ENCODE measurements at places on chromosomes 3 and 15. TPM values are rescaled to one million over a fixed set of nuclear protein-coding genes. Genes with fewer than 3 reads are reported as not detected.
A peak's percentile ranks its signal among the peaks of the same experiment; 100 is the strongest.

DNA sequence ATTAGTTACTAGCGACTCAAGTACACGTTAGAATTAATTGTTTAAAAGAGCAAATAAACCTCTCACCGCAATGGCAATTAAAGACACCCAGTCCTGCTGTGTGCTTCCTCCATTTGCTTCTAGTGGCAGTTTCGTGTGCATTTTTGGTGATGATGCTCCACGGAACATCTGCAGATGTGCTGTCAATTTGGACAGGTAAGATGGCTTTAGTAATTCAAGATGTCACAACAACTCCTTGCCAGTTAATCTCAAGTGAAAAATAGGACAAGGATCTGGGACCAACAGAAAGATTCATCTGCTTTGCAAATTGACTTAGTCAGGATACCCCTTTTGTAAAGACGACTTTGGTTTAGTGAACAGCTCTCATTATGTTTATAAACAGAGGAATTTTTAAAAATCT is 320.9 kb downstream of the GABRB3 start:
- no peak for DNase-seq

DNA sequence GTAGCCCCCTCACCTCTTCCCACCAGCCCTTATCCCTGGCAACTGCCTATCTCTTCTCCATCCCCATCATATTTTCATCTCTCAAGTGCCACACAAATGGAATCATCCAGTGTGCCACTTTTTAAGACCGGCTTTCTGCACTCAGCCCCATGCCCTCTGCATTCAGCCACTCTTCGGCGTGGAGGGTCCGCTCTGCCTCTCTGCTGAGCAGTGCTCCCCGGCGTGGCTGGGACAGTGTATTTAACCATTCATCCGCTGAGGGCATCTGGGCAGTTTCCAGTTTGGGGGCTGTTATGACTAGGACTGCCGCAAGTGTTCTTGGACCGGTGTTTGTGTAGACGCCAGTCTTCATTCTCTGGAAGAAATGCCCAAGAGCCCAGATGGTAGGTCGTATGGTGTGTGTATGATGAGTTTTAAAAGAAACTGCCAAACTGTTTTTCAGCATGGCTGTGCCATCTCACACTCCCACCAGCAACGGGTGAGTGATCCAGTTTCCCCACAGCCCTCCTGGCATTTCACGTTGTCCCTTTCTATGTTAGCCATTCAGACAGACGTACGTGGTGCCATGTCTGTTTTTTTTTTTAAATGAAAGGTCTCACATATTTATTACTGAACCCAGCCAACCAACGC is 20.9 kb downstream of the IQSEC1 start:
- DNase-seq: no peak

DNA sequence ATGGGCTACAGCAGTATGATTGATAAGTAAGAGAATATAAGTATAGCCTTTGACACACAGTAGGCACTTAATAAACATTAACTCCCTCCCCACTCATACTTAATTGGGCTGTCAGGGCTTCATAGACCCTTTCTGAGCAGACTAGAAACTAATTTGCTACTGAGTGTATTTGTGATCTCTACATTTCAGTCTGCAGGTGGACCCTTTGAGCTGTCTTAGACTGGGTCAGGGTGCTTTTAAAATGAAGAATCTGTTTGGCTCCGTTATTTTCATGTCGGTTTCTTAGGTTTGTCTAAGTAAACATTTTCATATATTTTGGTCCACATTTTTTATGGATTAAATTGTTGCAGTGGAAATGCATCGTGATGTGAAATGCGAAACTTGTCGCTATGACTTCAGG is 50.3 kb upstream of the SELENOK start:
- no peak for DNase-seq

DNA sequence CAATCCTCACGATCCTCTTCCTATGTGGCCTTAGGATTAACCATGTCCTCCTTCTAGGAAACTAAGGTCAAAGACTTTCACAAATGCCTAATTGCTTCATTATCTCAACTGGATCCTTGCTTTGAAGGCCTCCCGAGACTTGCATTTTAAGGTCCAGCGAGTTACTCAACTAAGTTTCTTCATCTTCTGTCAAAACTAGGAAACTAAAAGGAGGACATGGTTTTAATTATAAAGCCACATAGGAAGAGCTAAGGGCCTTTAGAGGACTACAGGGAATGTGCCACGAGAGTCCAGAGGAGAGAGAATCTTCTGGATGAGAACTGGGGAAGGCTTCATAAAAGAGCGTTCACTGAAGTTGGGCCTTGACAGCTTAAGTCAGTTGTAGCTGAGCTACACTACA is 87.8 kb upstream of the LPP start:
- no peak for DNase-seq

- DNase-seq: no peak
These were observed 19.9 kb downstream of the FYCO1 start for GRCh38 chr3:45975686-45976085.

DNA sequence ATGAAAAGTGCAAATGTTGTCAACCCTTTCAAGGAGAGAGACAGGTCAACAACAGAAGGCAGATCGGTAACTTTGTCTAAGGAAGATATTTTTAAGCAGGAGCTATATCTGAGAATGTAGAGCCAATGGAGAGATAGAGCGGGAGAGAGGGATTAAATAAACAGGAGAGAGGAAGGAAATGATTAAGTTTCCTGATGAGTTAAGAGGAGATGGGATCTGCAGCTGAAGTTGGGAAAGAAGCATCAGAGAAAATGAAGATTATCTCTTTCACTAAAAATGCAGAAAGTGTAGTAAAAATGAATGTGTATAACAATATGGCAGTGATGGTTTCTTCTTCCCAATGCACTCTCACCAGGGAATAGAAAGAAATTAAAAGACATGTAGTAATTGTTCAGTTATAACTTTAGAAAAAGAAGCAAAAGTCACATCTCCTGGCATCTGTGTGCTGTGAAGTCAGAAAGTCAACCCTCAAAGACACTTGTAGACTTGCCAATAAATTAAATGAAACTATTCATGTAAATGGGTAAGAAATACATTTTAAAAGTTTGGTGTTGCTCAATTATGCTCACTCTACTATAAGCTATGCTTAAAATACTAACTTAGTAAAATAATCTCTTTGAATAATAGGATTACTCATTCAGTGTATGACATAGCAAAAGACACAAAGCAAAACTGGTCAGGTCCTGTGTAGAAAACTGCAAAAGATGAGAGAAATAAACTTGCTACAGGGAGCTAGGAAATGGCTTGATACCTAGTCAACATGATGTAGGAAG is 264.6 kb downstream of the ZIC4 start:
- DNase-seq: no peak

- DNase-seq: peak; percentile 45
These were observed 30.7 kb upstream of the WDR49 start for GRCh38 chr3:167684388-167684993.

DNA sequence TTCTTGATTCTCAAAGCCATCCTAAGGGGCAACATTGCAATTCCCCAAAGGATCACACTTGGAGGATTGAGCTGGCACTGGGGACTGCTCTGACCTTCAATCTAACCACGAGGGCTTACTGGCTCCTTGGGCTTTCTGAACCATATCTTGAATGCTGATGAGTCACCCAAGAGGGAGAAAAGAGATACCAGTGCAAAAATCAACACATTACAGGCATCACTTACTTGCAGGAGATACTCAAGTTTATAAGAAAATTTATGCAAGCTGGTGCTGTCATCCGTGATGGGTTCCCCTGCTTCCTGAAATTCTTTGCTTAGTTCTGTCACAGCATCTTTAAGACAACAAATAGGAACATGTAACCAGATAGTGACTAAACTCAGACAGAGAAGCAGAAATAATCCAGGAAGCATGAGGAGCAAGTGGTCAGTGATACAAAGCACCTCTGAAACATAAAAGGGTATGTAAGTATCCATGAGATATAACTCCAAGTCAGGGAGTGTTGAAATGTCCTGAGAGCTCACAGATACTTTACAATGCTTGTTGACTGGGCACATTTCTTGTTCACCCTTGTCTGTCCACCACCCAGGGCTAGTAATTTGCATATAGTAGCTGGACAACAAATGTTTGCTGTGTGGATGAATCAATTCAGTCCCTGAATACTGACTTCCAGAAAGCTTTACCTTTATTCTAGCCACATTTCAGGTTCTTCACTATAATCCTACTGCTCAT is 14.1 kb downstream of the FYCO1 start:
- DNase-seq: no peak

GRCh38 chr15:62558640-62559380 is 393.7 kb upstream of the C2CD4B start:
- no peak for DNase-seq

DNA sequence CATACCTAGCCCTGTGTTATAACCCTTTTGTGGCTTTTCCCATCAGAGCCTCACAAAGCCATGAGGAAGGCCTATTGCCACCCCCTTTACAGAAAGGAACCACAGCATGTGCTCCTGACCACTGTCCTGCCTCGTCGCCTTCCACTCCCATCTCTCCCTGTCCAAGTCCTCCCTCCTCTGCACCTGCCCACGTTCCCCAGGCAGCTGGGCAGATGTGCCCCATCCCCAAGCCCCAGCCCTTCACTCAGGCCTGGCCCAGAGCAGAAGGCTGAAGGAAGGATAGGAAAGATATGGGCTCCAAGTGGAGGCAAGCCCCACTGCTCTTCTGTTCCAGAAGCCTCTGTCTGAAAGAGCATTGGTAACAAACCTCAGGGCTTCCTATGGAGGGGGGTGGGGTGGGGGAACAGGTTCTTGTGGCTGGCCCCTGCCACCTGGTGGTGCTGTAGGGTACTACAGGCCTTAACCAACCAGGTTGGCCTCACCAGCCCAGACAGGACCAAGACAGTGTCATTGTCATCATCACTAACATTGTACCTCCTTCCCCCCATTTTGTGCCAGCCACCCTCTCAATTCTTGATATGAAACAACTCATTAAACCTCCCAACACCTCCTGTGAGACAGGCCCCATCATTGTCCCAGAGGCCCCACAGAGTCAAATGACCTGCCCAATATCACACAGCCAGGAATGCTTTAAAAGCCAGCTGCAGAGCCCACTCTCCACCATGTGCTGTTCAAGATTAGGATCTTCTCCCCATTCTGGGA is 10.0 kb downstream of the POC1A start:
- peak; percentile 31 for DNase-seq

SLC2A2 gene
- polyA plus RNA-seq: 13.8 TPM
